ENCODE measurements at places on chromosomes 5 and 9. TPM values are rescaled to one million over a fixed set of nuclear protein-coding genes. Genes with fewer than 3 reads are reported as not detected.

Gene DEPDC1B
- 8.5 TPM for total RNA-seq

DNA sequence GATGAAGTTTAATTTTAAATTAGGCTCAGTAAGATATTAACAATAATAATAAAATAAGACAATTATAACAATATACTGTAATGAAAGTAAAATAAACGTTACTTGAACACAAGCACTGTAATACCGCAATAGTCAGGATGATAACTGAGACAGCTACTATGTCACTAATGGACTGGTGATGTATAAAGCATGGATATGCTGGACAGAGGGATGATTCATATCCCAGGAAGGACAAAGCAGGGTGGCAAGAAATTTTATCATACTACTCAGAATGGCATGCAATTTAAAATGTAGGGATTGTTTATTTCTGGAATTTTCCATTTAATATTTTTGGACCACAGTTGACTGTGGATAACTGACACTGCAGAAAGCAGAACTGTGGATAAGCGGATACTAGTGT lies 196.9 kb downstream of the VPS13A start:
- no peaks in the 10 kb centered on the region for H3K4me1 ChIP-seq
- no peaks in the 10 kb centered on the region for H3K27me3 ChIP-seq
- H3K4me3 ChIP-seq, result no peak overlapping the region
- no peaks in the 10 kb centered on the region for H3K36me3 ChIP-seq
- H3K27ac ChIP-seq, result no peak overlapping the region
- peak; percentile 23 for DNase-seq

- H3K4me3 ChIP-seq, result no peak overlapping the region
- 0 out of 2 replicates have a peak, but pooled peaks cover 4% of the 10 kb centered on the region for H3K27me3 ChIP-seq
- DNase-seq, result no peak
- peaks cover 6% of the 10 kb centered on the region for H3K4me1 ChIP-seq
These were observed 54.2 kb upstream of the DPYSL3 start for GRCh38 chr5:147564124-147564486.

DNA sequence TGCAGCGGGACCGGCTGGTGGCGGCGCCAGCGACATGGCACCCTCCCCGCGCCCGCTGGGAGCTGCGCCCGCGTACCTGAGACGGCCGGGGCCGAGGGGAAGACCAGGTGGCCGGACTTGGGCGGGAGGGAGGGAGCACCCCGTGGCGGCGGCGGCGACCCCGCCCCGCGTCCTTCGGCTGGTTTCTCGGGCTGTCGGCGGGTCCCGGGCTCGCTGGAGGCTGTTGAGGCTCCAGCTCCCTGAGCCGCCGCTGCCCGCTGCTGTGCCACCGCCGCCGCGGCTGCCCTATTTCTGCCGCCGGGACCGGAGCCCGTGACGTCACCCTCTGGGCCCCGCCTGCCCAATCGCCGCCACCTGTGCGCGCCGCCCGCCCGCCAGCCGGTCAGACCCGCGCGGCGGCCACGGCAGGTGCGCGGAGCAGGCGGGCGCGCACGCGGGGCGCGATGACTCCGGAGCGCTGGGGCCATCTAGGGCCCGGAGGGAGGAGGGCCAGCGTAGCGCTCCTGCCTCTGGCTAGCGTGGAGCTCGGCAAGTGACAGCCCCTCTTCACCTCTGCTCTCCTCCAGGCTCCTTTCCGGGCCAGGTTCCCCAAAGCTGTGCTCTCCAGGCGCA lies at the start of gene FSTL4:
Gene FSTL4 (minus strand): TSS at position 293 of the 612 bp plus-strand sequence.
- H3K27me3 ChIP-seq, result peaks cover 69% of the 10 kb centered on the region
- no peak for DNase-seq
- H3K4me3 ChIP-seq, result no peak within 1 kb of the TSS
- no peaks in the 10 kb centered on the region for H3K36me3 ChIP-seq
- H3K27ac ChIP-seq, result no peak within 1 kb of the TSS

Gene OR2V1
- not detected for total RNA-seq

DNA sequence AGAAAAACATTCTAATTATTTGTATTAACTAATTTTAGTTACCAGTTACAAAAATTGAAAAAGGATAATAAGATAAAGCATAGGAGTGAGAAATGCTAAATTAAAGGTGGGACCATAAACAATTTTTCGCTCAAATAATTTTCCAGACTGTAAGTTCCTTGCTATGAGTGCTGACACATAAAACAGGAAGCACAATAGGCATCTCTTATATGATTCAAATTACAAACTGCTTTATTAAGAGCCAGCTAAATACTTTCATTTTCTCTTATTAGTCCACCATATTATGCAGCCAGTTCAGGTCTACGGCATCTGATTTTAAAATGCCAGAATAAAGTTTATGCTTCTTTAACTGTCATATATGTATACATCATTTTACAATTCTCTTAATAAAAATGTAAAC lies 4.4 kb downstream of the RC3H2 start:
- peak overlapping the region; percentile 15 for H3K27ac ChIP-seq
- peaks cover 41% of the 10 kb centered on the region for H3K4me1 ChIP-seq
- no peaks in the 10 kb centered on the region for H3K27me3 ChIP-seq
- DNase-seq, result peak; percentile 58

DNA sequence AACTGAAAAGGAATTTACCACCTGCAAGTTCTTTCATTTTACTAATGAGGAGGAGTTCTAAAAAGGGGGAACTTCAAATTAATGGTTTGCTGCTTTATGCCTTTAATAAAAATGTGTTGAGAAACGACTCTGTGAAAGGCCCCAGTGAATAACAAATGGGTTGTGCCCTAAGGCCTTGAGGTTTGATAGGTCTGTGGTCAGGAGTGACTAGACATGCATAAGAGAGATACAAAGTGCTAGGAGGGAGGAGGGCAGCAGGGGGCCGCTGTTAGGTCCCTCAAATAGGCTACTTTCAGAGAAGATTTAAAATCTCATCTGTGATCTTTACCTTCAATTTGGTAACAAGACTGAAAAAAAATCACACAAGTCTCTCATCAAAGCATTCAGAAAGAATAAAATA lies 58.3 kb downstream of the FAM81B start:
- no peak overlapping the region for H3K27ac ChIP-seq
- H3K27me3 ChIP-seq, result no peaks in the 10 kb centered on the region
- peaks cover 7% of the 10 kb centered on the region for H3K4me1 ChIP-seq
- no peaks in the 10 kb centered on the region for H3K36me3 ChIP-seq
- no peak for DNase-seq

DNA sequence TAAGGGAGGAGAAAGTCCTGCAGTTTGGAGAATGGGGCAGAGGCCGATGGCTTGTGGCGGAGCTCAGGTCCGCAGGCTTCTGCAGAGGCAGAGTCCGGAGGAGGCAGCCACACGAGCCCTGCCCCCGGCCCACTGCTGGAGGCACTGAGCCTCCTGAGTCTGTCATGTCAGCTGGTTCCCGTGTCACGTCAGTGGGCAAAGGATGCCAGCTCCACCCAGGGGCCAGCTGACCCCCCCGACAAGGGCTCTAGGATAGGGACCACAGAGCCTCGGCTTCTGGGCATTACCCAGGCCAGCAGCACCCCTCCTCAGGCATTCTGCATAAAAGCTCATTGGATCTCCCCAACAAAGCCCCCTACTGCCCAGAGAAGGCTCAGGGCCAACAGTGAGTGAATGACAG lies 8.5 kb downstream of the SH3PXD2B start:
- no peak for DNase-seq
- H3K4me3 ChIP-seq, result no peak overlapping the region
- peaks cover 40% of the 10 kb centered on the region for H3K4me1 ChIP-seq
- H3K36me3 ChIP-seq, result no peaks in the 10 kb centered on the region

Gene CARD9
- total RNA-seq, result not detected

Gene DRD1
- total RNA-seq, result not detected

GRCh38 chr5:126742425-126742824 lies 34.5 kb upstream of the LMNB1 start:
- DNase-seq, result no peak
- no peaks in the 10 kb centered on the region for H3K4me1 ChIP-seq
- H3K36me3 ChIP-seq, result no peaks in the 10 kb centered on the region
- H3K4me3 ChIP-seq, result no peak overlapping the region
- H3K27me3 ChIP-seq, result no peaks in the 10 kb centered on the region
- no peak overlapping the region for H3K27ac ChIP-seq

DNA sequence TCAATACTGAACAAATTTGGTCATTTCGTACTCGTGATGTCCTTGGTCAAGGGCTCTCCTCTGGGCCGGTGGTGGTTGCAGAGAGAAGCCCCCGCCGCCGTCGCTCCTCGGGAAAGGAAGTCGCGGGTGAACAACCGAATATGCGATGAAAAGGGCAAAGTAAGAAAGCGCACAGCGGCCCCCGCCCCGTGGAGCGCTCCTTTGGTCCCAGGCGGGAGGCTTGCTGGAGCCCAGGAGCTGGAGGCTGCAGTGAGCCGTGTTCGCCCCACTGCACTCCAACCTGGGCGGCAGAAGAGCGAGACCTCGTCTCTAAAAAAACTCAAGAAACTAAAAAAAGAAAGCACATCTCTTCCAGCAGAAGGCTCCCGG lies 108.4 kb upstream of the LARP1 start:
- H3K4me1 ChIP-seq, result no peaks in the 10 kb centered on the region
- no peak for DNase-seq
- H3K27me3 ChIP-seq, result no peaks in the 10 kb centered on the region
- H3K27ac ChIP-seq, result no peak overlapping the region

- H3K4me1 ChIP-seq, result peaks cover 24% of the 10 kb centered on the region
- no peaks in the 10 kb centered on the region for H3K27me3 ChIP-seq
- no peaks in the 10 kb centered on the region for H3K36me3 ChIP-seq
- H3K4me3 ChIP-seq, result no peak overlapping the region
- no peak overlapping the region for H3K27ac ChIP-seq
These were observed 47.6 kb downstream of the PDCD1LG2 start for GRCh38 chr9:5557606-5558587.

Gene AFAP1L1
- total RNA-seq, result 0.38 TPM

- H3K36me3 ChIP-seq, result no peaks in the 10 kb centered on the region
- peaks cover 39% of the 10 kb centered on the region for H3K4me1 ChIP-seq
- no peak for DNase-seq
- no peak overlapping the region for H3K4me3 ChIP-seq
These were observed 20.9 kb upstream of the SMC2 start for GRCh38 chr9:104073098-104073769.

Gene SLC45A2
- not detected for total RNA-seq

DNA sequence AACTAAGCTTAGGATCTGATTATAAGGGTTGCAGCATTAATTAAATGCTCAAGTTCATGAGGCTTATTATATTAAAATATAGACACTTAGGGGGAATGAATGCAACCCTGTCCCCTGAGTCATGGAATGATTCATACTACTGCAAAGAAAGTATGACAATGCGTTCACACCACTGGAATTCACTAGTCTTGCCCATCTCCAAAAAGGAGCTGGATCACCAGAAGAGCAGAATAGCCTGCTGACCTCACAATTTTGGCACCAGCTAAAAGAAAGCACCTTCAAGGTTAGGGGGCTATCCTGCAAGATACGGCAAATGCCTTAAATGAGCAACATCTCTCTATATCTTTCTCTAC lies 32.0 kb upstream of the TMED7 start:
- no peak overlapping the region for H3K4me3 ChIP-seq
- peak overlapping the region; percentile 30 for H3K27ac ChIP-seq
- H3K4me1 ChIP-seq, result peaks cover 18% of the 10 kb centered on the region
- H3K27me3 ChIP-seq, result no peaks in the 10 kb centered on the region
- DNase-seq, result peak; percentile 91

- H3K4me3 ChIP-seq, result no peak overlapping the region
- no peaks in the 10 kb centered on the region for H3K27me3 ChIP-seq
- H3K36me3 ChIP-seq, result no peaks in the 10 kb centered on the region
- no peaks in the 10 kb centered on the region for H3K4me1 ChIP-seq
- no peak for DNase-seq
These were observed 767.6 kb upstream of the ADAMTS16 start for GRCh38 chr5:4372481-4372880.

DNA sequence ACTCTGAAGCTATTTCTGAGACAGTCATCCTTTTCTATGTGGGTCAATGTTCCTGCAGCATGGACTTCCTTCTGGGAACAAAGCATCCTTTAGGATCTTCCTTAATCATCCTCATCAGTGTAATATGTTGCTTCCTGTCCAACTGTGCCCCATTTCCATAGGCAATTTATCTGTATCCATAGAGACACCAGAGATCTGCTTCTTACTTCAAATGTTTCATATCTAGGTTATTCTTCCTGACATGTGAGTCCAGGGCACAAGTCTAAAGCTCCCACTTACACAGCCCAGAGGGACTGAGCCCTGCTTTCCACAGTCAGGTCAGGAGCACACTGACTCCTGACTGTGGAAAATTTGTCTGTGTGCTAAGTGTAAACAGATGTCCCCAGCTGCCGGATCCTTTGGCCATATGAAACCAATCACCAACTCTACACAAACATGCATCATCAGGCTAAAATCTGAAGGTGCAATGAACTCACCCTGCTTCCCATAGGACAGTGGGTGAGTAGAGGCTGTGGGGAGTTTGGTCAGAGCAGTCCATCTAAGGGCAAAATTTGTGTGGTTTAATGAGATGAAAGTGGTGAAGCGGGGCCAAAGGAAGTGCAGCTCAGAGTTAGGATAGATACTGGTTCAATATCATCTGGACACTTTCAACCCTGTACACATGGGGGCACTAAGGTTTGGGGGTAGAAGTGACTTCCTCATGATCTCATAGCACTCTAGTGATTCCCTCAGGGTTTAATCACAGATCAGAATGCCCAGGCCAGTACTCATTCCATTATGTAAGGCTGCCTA lies 85.2 kb upstream of the TNC start:
- H3K27ac ChIP-seq, result peak overlapping the region; percentile 60
- H3K4me1 ChIP-seq, result peaks cover 82% of the 10 kb centered on the region
- DNase-seq, result peak; percentile 94
- no peaks in the 10 kb centered on the region for H3K36me3 ChIP-seq
- no peak overlapping the region for H3K4me3 ChIP-seq
- H3K27me3 ChIP-seq, result no peaks in the 10 kb centered on the region

GRCh38 chr9:27094640-27095298 lies 14.3 kb upstream of the TEK start:
- peaks cover 34% of the 10 kb centered on the region for H3K4me1 ChIP-seq
- peak overlapping the region; percentile 51 for H3K4me3 ChIP-seq
- no peaks in the 10 kb centered on the region for H3K36me3 ChIP-seq
- H3K27ac ChIP-seq, result peak overlapping the region; percentile 76

DNA sequence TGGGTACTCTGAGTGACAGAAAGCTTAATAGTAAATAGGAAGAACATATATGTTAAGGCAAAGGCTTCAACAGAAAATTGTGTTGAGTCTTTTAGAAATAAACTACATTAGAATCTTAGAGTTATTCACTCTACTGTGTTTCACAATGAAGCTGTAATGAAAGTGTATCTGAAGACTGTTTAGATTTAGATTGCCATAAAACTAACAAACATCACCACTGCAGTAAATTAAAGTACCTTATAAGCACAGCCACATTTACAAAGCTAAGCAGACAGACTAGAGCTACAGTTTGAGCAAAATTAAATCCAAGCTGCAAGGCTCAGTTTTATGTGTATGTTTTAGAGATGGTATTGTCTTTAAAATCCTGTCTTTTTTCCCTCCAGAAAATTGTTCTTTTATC lies 172.4 kb downstream of the PBX3 start:
- H3K4me3 ChIP-seq, result no peak overlapping the region
- H3K27ac ChIP-seq, result no peak overlapping the region

DNA sequence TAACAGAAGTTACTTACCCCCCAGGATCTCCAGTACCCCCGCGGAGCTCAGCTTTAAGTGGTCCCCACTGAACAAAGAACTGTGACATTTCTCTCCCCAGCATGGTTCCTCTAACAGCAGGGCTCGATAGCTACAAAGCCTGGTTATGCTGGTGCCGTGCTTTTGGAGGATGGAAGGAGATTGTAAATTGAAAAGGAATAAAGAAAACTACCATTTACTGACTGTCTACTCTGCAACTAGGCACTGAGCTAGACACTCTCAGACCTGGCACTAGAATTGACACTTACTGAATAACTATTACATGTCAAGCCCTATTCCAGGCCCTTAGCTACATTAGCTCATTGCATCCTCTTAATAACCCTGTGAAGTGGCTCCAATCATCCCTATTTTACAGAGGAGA lies 145.3 kb downstream of the TTLL11 start:
- H3K27ac ChIP-seq, result no peak overlapping the region
- H3K4me1 ChIP-seq, result peaks cover 31% of the 10 kb centered on the region
- H3K36me3 ChIP-seq, result no peaks in the 10 kb centered on the region
- no peak overlapping the region for H3K4me3 ChIP-seq
- no peaks in the 10 kb centered on the region for H3K27me3 ChIP-seq
- DNase-seq, result no peak

Data from GM23248 (cell line).